ENCODE measurements at places on chromosomes 13 and 19.

DNA sequence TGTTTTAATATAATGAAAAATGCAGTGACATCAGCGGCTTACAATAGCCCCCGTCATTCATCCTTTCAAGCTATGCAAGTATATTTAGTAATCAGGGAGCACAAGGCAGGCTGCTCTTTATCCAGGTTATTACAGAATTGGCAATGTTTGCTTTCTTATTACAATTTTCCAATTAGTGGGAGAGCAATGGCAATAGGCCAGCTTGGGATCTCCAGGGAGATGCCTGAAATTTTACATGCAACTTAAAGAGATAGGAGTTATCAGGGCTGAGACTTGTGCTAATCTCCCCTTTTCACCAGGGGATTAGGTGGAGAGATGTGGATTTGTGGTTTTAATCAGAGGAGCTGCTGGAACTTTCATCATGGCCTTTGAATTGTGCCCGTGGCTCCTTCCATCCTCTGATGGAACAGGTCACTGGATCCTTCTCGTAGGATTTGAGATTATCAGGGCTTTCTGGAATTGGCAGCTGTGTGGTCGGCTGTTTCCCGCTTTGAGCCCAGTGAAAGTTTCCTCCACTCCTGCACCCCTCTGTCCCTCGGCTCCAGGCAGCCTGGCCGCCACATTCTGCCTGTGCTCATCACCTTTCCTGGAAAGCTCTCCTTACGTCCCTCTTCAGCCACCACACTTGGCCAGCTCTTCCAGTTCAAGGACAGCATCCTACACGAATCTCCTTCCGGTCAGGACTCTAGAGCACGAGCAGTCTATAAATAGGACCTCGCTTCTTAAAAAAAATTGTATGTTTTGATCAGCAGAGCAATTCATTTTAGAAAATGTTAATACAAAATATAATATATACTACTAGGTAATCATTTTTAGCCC, 47.0 kb downstream of the CBY2 start:
- DNase-seq, result no peak

DNA sequence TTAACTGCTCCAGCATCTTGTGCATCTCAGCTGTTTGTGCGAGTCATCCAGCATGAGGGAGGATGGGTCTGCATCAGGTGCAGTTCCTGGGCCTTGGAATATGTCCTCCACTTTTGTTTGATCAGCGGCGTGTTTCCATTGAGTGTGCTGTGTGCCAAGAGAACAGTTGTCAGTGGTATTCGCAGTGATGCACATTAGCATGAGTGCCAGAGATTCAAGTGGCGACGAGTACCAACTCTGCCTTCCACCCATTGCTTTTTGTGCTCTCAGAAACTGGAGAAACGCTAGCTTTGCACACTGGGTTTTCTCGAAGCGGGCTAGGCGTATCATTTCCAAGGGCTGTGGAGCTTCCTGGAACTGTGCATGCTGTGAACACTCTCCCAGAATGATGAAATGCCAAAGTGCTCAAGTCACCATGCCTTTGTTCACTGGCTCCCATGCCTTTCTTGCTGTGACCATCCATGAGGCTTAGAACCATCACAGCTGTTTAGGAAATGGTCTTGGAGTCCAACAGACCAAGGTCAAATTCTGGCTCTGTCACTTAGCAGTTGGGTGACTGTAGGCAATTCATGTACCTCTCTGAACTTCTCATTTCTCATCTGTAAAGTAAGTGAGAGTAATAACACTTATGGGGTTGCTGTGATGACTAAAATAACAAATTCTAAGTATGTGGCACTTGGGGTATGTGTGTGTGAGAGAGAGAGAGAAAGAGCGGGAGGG, 18.4 kb downstream of the LRCH1 start:
- DNase-seq, result no peak

DNA sequence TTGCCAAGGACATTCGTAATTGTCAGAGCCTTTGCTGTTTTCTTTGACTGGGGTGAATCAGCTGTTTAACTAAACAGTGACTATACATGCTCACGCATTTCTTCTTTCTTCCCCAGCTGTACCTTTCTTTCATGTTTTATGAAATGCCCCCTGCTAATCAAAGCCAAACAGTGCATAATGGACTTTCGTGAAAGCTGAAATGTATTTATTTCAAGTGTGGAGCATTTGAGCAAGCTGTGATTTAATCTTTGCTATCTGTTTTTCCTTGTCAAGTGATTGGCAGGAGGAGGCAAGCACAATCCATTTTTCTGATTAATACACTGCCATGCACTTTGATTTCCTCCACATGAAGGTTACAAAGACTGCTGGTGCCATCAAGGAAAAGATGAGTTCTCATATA, 831.7 kb upstream of the SPRY2 start:
- DNase-seq, result no peak

DNA sequence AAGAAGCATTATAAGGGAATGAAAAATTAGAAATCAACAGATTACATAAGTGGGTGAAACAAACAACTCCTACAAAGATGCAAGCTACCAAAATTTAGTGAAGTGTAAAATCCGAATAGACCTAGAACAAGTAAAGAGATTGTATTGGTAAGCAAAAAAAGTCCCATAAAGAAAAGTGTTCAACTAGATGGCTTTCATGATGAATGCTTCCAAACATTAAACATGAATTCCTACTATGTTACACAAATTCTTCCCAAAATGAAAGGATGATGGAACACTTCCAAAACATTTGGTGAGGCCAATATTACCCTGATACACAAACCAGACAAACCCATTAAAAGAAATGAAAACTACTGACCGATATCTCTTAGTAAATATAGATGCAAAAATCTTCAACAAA, 139.0 kb downstream of the GPC5 start:
- DNase-seq, result no peak

DNA sequence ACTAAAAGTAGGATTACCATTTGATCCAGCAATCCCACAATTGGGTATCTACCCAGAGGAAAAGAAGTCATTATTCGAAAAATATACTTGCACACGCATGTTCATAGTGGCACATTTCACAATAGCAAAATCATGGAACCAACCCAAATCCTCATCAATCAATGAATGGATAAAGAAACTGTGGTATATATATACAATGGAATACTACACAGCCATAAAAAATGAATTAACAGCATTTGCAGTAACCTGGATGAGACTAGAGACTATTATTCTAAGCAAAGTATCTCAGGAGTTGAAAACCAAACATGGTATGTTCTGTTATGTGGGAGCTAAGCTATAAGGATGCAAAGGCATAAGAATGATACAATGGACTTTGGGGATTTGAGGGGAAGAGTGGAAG, 3.0 kb downstream of the ZNF708 start:
- DNase-seq, result no peak

DNA sequence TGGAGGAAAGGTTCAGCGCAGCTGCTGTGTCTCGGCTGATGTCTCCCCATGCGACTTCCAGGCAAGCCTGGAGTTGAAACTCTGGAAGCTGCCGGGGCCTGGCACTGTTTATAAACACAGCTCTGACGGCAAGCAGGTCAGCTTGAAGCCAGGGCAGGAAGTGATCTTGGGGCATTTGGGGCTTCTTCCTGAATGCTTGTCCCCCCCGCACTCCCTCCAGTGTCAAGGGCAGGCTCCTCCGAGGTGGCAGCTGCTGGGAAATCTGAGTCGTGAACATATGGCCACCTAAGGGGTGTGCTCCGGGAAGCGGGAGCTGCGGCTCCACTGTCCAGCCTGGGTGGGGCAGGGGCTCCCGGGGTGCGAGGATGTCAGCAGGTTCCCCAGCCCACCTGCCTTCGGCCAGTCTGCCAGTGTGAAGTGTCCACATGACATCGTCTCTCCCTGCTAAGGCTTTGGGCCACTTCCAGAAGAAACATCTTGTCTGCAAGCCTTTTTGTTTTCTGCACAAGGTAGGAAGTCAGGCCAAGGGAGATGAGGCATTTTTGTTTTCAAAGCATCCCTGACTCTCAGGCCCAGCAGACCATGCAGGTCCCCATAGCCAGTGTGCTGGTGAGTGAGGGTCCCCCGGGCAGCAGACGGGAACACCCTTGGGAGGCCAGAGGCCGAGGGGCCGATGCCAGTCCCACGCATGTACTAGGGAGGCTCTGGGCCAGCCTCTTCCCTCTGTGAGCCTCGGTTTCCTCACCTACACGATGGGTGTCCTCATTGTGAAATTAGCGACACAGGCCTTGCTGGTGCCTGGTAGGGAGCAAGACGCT, 2.7 kb downstream of the PIAS4 start:
- DNase-seq, result no peak

DNA sequence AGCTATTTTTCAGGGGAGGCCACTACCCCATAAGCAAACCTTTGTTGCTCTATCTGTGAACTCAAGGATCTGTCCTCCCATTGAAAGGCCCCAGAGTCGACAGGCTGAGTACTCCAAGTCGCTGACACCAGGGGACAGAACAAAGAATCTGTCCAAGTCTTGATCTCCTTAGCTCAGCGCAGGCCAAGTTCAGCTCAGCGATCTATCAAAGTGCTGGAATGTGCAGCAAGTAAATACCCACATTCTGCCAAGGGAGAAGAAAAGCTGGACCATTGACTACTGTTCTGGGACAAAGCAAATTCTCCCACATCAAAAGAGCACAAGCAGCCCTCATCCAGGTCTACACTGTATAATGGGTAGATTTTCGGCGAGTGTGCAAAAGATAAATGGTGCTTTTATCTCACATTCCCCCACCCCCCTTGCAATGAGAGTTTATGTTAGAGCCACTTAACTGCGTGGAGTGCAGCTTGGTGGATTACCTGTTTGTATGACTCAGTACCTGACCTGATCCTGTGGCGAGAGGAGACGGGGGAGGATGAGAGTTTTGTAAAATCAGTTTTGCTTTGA, 391.7 kb upstream of the SGCG start:
- no peak for DNase-seq

DNA sequence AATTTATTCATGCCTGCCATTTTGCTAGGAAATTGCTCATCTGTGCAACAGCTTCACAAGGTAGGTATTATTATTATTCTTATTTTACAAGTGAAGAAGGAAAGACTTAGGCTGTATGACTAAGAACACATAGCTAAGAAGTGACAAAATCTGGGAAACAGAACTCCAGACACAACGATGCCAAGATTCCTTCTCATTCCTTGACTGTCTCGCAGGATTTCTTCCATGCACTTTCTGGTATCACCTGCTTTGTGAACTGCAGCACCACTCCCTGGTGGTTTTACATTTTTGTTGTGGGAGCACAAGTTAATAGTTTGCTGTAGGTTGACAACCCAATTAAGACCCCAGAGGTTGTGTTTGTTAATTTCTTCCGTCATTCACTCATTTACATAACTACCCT, 188.5 kb downstream of the LACC1 start:
- DNase-seq, result no peak

DNA sequence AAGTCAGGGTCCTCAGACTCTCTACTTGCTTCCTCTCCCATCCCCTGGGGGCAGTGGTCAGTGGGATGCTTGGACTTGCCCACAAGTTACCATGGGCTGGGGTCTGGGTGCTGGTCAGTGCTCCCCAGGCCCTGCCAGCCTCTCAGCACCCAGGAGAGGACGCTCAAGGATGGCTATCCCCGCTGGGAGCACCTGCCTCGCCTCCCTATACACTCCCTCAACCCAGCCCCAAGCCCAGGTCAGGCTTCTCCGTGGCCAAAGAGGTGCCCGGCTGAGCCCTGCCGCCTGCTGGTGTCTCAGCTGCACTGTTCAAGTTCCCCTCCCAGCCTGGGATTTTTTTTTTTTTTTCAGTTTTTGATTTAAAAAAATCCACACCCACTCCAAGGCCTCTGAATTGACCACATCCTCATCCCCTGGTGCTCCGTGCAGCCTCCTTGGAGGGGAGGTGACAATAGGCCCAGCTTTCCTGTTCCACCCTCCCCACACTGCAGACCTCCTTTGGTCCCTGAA, 10.8 kb downstream of the F2RL3 start:
- no peak for DNase-seq

GRCh38 chr13:106432636-106433035, 102.8 kb downstream of the EFNB2 start:
- no peak for DNase-seq

DNA sequence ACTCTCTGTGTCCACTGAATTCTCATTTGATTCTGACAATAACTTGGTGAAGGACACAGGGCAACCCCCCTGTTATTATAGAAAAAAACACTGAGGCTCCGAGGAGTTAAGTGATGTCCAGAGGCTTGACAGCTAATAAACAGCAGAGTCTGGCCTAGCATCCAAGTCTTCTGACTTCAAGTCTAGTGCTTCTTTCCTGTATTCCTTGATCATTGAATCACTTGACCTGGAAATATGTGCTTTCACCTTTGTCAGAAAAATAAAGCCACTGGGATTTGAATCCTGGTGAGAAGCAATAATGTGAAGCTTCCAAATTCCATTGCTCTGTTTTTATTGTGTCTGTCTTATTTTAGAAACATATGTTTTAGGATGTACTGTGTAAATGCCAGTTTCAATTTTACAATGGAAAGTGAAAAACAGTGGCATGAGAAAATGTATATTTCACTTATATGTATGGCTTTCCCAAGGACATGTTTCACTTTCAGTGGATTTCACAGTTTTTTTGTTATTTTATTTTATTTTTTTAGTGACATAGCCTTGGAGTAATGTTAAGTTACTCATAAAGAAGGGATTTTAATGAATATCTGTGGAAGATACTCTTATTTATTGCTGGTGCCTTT, 190.2 kb downstream of the GPC6 start:
- DNase-seq, result no peak

- no peak for DNase-seq
These were observed 1779.6 kb upstream of the PRR20A start for GRCh38 chr13:55361141-55361540.

GRCh38 chr13:78499802-78500201, 103.5 kb downstream of the POU4F1 start:
- DNase-seq, result no peak

- no peak for DNase-seq
These were observed 7.5 kb upstream of the ZNF525 start for GRCh38 chr19:53357821-53358581.

GRCh38 chr19:16654140-16654539, 5.8 kb downstream of the SMIM7 start:
- DNase-seq, result no peak

- no peak for DNase-seq
These were observed 30.8 kb downstream of the CCNE1 start for GRCh38 chr19:29842471-29843179.

- DNase-seq, result no peak
These were observed 56.6 kb upstream of the MYO16 start for GRCh38 chr13:108572782-108573211.

- DNase-seq, result no peak
These were observed 42.9 kb upstream of the ZNF14 start for GRCh38 chr19:19775891-19776205.

DNA sequence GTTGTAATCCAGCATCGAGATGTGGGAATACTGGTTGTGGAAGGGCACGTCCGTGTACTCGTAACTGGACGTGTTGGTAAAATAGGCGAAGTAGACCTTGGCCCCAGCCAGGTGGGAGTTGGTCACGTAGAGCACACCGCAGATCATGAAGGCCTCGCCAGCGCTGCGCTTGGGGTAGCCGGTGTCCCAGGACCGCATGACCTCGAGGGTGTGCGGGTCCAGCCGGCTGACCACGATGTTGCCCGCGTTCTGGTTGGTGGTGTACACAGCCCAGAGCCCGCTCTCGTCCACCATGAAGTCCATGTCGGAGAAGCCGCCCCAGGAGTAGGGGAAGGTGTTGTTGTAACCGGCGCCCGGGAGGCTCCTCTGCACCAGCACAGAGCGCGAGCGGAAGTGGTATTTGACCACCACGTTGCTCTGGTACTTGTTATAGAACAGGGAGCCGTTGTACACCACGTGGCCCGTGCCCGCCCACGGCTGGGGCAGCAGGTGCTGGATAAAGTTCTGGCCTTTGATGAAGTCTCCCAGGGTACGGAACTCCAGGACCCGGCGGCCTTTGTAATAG, 19.2 kb downstream of the PIN1 start:
- no peak for DNase-seq

- DNase-seq, result no peak
These were observed 73.2 kb upstream of the CACNA1A start for GRCh38 chr19:13579388-13580060.

Measured in foreskin melanocyte (primary cell).